ENCODE measurements at places on chromosomes 16 and 17.

DNA sequence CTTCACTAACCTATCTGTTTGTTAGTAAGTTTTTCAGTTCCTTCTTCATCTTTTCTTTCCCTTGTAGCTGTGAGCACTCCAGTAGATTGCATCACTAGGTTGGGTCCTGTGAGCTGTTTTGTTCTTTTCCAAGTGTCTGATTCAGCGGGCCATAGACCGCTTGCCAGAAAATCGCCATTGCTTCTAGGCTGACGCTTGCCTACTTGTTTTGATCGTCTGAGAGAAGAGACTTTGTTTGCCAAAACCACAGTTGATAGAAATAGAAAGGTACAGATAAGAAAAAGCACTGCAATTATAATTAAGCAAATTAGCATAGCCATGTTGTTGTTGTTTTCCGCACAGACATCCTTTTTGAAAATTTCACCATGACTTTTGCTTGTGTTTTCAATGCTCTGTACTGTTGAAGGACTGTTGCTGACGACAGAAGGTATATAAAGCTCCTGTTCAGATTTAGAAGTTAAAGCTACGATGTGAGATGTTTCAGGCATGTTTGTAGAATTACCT, 3.1 kb downstream of the EVI2A start:
- DNase-seq: no peak

GRCh38 chr16:47013172-47013571, 39.7 kb upstream of the DNAJA2 start:
- DNase-seq: no peak

- DNase-seq: no peak
Observed at GRCh38 chr17:38584350-38584925, 21.3 kb downstream of the SRCIN1 start.

GRCh38 chr17:9044772-9045463, 23.6 kb downstream of the NTN1 start:
- no peak for DNase-seq

DNA sequence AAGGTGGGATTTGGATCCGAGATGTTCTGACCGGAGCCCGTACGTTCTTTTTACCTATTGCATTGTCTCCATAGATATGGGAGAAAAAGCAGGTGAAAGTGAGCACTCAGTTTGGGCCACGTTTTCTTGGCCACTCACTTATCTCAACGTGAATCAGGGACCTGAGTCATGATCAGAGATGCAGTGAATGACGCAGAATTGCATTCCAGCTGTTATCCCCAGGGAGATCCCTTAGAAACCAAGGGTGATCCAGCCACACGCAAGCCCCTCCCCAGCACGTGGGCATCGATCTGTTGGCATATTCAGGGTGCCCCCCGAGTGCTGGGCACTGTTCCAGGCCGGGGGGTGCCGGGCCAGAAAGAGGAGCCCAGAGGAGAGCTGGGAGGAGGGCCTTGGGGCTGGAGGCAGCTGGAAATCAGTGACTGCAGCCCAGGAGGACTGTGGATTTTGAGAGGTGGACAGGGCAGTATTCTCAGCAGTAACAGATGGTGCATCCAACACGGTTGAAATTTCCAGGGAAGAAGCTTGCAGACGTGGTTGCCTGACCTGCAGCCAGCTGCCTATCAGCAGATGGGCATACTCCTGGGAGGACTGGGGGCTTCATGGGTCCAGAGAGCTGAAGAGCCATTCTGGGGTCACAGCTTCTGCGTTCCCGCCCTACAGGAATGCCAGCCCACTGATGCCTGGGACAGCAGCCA, 87.2 kb upstream of the CACNG5 start:
- DNase-seq: no peak

GRCh38 chr16:3143598-3144320, 8.9 kb downstream of the ZNF213 start:
- DNase-seq: no peak

- no peak for DNase-seq
Observed at GRCh38 chr17:14741491-14741890, 440.6 kb downstream of the HS3ST3B1 start.

GRCh38 chr17:82636626-82637598, 11.3 kb downstream of the WDR45B start:
- no peak for DNase-seq

GRCh38 chr16:71311553-71312158, 22.5 kb upstream of the CMTR2 start:
- no peak for DNase-seq

DNA sequence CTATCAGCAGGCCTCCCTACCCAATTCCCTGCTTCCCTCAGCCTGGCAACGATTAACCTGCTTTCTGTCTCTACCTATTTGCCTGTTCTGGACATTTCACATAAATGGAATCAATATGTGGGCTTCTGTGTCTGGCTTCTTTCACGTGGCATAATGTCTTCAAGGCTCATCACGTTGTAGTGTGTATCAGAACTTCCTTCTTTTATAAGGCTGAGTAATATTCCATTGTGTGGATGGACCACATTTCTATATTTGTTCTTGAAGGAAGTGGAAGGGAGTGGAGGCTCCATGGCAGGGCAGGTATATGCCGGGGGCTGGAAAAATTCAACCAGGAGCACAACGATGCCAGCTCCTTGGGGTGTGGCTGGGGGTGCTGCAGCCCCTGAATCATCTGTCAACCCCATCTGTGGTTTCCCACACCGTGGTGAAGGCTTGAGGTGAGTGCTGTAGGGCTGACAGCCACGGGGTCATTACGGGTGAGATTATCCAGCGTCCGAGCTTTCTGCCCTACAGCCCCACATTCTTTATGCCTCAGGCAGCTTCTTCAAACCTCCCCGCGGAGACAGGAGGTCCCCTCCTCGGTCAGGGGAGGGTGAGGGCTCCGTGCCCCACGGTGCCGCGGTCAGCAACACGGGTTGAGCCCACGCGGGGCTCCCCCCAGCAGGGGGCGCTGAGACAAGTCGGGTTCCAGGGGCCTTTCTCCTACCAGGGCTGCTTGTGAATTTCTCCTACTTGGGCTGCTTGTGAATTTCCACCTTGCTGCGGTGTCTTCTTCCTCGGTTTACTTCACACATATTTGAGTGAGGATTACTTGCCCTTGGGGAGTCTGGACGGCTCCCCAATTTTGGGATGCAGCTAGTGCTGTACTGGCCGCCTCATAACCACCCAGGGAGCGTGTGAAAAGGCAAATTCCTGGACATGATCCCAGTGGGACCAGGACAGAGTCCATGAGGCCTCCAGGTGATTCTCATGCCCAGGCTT, 18.3 kb upstream of the WFIKKN2 start:
- no peak for DNase-seq

- no peak for DNase-seq
Observed at GRCh38 chr16:46712911-46713310, 23.5 kb downstream of the ORC6 start.

- DNase-seq: no peak
Observed at GRCh38 chr17:35536664-35537171, 760 bp downstream of the SLFN12L start.

GRCh38 chr16:70746040-70746707, 54.8 kb downstream of the VAC14 start:
- DNase-seq: no peak

- DNase-seq: no peak
Observed at GRCh38 chr16:17949141-17949981, 387.2 kb downstream of the NPIPA8 start.

DNA sequence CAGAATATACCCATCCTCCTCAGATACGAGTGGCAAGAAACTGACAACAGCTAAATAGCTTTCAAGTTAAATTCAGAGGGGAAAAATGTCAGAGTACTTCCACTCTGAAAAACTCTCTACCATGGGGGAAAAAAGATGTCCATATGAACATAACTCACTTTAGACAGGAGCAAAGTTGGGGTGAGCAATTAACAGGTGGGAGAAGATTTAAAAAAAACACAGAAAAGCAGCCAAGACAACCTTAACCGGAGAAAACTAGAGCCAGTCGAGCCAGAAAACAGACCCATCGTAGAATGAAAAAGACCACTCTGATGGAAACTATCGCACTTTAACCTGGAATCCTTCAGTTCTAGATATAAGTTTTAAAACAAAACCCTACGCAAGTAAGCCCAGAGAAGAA, 833 bp downstream of the TERF2 start:
- DNase-seq: no peak

GRCh38 chr16:53982631-53983042, 278.7 kb downstream of the FTO start:
- DNase-seq: no peak

GRCh38 chr17:48997103-48997826, at the start of gene IGF2BP1:
Gene IGF2BP1 (plus strand): TSS chr17:48997385. CDS start chr17:48997746, 361 bp downstream.
- DNase-seq: no peak

GRCh38 chr16:2806286-2806685, 8.0 kb downstream of the PRSS41 start:
- no peak for DNase-seq

GRCh38 chr16:57270221-57271062, 14.0 kb downstream of the PLLP start:
- no peak for DNase-seq

GRCh38 chr17:60107526-60108257, 29.0 kb upstream of the HEATR6 start:
- DNase-seq: no peak

DNA sequence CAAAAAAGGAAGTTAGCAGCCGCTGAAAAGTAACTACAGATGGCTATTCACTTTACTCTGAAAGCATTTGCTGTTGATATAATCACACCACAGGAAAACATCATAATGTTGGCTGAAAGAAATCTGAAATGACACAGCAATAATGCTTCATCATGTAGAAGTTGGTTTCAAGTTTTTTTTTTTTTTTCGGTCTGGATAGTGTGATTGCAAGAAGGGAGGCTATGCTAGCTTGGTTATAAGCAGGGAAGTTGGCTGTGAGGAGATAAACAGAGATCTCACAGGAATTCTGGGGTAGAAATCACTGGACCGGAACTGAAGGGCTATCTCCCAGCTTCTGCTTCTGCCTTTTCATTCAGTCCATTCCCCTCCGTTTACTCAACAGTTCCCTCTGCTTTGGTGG, 57.9 kb downstream of the MYO1D start:
- no peak for DNase-seq

DNA sequence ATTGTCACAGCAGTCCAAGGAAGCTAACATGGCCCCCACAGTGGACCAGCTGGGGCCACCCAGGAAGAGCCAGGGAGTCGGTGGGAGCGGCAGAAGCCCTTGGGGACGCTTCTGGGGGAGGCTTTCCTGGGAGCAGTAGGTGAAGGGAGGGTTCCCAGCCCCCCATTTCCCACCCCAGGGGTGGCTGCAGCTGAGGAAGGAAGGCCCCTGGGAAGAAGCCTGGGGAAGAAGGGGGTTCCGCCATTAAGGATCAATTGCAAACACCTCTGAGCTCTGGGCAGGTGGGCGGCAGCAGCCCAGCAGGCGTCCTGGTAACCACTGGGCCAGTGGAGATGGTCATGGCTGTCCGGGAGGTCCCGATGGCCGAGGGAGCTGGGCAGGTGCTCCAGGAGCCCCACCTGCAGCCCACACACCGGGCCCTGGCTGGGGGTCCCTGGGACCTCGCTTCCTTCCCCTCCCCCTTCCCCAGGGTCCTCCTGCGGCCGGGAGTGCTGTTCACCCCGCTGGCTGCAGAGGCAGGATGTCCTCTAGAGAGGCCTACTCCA, 592 bp upstream of the PERCC1 start:
- no peak for DNase-seq

DNA sequence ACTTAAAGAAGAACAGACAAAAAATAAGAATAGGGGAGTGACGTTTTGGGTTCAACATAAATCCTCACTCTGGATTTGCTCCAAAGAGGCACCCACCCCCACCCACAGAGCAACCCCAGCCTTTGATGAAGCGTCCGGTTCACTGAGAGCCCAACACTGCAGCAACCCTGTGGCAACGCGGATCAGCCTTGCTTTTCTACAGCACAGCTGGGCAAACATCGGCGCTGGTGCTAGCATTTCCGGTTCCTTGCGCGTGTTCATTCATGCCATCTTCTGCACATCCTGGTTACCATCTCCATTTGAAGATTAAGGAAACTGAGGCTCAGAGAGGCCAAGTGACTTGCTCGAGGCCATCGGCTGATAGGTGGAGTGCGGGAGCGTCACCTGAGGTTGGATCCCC, 8.7 kb upstream of the GINS2 start:
- DNase-seq: no peak

GRCh38 chr16:17265154-17265553, 205.6 kb downstream of the XYLT1 start:
- no peak for DNase-seq

DNA sequence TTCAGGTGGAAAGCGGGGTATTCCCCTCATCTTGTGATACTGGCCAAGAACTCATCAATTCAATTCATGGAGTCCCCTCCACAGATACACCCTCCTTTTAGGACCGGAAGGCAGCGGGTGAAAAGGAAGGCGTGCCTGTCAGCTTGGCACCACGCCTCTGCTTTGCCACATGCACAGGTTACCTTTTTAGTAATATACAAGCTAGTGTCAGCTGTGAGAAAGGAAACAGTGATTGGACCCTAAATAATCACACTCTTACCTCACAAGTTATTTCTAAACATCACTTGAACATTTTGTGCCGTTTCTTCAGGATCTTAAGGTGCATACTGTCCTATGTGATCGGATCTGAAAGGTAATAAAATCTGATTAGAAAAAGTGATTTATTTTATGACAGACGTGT, 15.7 kb downstream of the ZDHHC7 start:
- DNase-seq: no peak

DNA sequence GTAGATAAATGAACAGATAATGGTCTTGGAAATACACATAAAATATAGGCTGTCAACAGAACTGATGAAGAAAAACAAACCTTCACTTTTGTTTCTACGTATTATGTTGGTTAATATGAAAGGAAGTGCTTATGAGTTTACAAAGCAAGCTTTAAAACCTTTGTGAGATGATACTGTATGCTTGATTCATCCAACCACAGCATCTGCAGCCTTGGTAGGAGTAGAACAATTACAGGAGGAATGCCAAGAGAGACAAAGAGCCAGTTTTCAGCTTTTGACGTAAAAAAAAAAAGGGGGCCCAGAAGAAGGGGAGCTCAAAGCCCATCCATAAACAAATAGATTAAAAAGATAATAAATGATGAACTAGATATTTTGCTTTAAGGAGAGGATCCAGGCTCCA, 13.3 kb downstream of the FAM20A start:
- no peak for DNase-seq

GRCh38 chr17:83005639-83006038, 73.8 kb upstream of the METRNL start:
- no peak for DNase-seq

- no peak for DNase-seq
Observed at GRCh38 chr16:49750341-49751000, 105.4 kb downstream of the ZNF423 start.
